ENCODE measurements at places on chromosomes 5 and 9.

- DNase-seq, result no peak
These were observed 24.6 kb upstream of the ANKH start for GRCh38 chr5:14896131-14896530.

DNA sequence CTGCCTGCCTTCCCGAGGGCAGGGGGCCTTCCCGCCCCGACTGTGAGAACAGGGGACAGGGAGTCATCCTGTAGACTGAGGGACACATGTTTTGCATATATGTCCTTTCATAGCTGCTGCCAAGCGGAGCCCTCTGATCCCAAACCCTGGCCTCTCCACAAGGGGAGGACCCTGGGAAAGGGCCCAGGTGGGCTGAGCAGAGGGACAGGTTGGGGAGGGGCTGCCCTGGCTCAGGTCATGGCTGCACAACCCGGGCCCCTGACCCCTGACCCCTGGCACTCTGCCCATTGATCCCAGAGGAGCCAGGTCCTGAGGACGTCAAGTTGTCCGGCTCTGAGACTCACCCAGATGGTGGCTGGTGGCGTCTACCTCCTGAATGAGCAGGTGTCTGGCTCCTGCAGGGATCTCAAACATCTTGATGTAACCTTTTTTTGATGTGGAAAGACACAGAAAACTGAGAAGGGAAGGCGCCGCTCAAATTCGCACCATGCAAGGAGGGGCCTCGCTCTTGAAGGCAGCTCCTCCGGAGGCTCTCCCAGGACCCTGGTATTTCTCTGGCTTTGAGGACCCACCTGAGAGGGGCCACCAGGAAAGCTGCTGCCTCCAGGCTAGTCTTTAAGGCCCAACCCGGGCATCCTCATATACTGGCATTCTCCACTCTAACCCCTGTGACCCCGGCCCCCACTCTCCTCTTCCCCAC lies 71.9 kb downstream of the ZNF354C start:
- no peak for DNase-seq

- DNase-seq, result no peak
These were observed 289.9 kb downstream of the FAM170A start for GRCh38 chr5:119919279-119919678.

DNA sequence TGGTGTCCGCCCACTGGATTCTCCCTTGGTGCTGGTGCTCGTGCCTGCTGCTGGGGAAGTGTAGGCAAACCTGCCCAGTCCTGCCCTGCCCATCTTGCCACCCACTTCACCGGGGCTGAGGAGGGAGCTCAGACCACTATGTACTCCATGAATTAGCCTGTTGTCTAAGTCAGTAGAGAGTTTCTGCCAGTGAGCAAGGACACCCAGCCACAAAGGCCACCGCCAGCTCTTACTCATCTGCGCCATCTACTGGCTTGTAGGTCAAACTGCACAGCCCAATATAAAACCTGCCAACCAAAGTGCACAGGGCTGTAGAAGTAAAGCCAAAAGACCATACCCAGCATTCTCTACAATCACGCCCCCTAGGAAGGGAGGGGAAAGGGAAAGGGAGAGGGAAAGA lies 102.3 kb downstream of the GLIS3 start:
- DNase-seq, result no peak

GRCh38 chr5:98774192-98775033 lies 950 bp downstream of the RGMB start:
- DNase-seq, result peak; percentile 37

DNA sequence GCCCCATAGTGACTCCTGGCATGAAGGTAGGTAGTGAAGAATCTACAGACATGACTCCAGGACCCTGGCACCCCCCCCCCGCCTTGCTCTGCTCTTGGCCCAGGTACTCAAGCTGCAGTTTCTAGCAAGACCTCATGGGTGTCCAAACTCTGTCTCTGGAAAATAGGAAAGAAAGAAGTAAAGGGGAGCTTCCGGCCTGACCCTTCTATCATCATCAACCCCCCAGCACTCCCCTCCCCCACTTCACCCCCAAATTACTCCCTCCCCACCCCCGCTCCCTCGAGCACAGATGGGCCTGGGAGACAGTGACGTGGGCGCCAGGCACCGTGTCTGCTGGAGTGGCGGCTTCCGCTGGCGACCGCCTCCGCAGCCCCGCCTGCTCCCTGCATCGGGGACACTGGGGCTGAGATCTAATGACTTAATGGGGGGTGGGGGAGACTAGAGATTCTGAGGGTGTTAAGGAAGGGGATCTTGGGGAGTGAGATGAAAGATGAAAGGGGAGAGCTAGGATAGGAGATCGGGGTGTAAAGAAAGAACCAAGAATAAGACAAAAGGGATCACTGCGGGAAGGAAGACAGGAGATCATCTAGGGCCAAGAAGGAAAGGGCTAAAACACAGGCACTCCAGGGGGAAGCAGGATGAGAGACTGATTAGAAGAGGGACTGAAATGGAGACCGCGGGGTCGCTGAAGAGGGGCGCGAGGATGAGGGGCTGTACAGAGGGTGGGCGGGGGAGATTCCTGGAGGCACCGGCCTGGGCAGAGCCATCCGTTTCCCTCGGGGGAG lies 1.1 kb upstream of the DNAJB5 start:
- no peak for DNase-seq

All from neural crest cell (in vitro differentiated cells).